CD4-positive, alpha-beta T cell (primary cell): ENCODE measurements at places on chromosomes 5 and 9.
A peak's percentile ranks its signal among the peaks of the same experiment; 100 is the strongest.

GRCh38 chr9:114070188-114071103, 7.7 kb downstream of the AMBP start:
- DNase-seq = no peak

DNA sequence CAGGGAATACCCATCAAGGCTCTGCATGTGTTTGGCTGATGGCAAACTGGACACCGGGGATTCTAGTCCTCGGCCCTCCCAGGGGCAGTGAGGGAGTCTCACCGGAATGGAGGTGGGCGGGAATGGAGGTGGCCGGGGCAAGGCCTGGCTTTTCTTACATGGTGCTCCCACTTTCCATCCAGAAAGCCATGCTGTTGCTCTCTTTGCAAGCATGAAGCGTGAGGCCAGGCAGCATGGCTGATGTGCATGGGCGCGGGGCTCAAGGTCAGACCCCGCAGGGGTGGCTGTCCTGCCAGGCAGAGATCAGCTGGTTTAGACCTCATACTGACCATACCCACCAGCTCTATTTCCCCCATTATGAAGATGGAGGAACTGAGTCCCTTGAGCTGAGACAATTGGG, 108.0 kb upstream of the PHYKPL start:
- no peak for DNase-seq

- DNase-seq = no peak
Measured at GRCh38 chr9:89591274-89592212, 13.3 kb upstream of the GADD45G start.

DNA sequence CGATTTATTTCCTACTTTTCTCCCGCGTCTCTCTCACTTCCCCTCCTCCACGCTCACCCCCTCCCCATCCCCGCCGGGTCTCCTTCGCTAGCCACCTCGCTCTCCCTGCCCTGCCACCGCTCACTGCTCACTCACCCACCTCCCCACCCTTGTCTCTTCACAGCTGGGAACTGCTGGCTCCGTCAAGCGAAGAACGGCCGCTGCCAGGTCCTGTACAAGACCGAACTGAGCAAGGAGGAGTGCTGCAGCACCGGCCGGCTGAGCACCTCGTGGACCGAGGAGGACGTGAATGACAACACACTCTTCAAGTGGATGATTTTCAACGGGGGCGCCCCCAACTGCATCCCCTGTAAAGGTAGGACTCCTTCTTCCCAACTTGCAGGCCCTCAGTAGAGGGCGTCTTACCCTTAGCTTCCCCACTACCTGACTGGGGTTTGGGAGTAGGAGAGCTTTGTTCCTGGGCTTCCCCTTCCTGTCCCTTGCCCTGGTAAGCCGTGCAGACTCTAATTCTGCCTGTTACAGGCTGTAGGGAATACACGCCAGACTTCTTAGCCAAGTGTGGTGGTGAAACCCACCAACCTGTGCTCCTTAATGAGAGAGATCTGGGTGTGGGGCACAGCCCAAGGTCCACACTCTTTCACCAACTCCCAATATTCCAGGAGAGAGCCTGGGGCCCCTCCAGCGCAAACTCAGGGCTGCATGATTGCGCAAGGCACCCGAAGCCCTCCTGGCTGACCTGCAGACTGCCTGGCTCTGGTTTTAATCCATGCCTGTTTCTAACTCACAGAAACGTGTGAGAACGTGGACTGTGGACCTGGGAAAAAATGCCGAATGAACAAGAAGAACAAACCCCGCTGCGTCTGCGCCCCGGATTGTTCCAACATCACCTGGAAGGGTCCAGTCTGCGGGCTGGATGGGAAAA, 2.5 kb downstream of the FST start:
- DNase-seq = no peak

GRCh38 chr9:86893811-86894490, 53.4 kb downstream of the GAS1 start:
- no peak for DNase-seq

- DNase-seq = no peak
Measured at GRCh38 chr5:178940569-178941360, at the start of gene ZNF454. TSS of gene ZNF454 (plus strand) at chr5:178941198. CDS start at chr5:178942792, 1,594 bp downstream.

DNA sequence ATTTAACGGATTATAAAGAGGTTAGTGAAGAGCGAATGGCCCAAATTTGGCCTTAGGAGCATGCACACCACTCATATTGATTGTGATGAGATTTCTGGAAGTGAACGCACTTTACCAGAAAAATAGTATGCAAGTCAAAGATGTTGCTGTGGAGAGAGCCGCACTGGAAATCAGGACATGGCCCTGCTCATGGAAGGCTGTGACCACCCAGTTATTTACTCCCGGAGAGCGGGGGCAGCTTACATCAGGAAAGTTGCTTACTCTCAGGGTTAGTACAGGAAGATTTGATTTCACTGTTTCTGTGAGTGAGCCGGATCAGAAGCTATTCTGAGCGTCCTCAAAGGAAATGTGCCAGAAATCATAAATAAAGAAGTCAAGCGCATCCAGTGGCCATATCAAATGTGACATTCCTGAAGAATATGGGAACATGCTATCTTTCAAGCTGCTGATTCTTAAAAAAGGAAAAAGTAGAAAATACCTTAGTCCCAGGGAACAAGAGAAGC, 42.9 kb upstream of the STRBP start:
- DNase-seq = no peak

- no peak for DNase-seq
Measured at GRCh38 chr5:108387758-108388157, 5.9 kb upstream of the FBXL17 start.

GRCh38 chr5:151060742-151061141, 20.1 kb downstream of the TNIP1 start:
- DNase-seq = no peak

GRCh38 chr9:107504585-107505455, 15.3 kb upstream of the KLF4 start:
- no peak for DNase-seq

DNA sequence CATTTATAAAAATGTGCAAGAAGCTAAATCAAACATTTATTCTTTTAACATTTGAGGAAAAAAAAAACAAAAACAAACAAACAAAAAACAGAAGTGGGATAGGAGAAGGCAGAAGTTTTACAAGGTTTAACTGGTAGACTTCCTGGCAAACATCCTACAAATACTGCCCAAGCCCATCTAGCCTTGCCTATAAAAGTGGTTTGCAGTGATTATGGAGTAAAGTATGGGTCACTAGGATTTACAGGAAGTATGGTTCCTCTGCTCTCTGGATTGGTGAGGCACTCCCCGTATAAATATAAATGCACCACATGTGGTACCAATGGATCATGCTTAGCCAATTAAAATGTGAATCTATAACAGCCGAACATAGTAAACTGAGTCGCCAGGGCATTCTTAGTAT, 291.9 kb downstream of the EDIL3 start:
- no peak for DNase-seq

DNA sequence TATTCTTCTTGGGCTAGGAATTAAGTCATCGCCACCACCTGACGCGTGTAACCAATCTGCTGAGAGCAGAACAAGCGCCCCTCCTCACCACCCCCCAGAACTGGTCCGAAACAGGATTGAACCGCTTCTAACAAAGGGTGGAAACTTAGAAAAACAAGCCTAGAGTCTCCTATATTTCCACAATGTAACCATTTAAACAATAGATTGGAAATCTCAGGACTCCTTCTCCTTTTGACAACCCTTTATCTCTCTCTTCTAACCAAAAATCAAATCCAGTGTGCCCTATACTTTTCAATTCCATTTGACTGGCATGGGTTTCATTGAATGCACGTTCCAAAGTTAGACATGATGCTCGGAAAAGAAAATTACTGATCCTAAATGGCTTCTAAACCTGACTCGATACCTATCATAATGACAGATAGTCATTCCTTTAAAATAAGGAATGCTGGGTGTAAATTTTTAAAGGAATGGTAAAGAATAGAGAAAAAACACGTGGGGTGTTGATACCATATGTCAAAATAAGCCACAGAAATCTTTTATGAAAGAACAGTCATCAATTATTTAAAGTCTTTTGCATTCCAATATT, 1.2 kb downstream of the ARRDC3 start:
- DNase-seq = peak; percentile 65
